ENCODE measurements at places on chromosomes 3 and 15.

- peak; percentile 29 for DNase-seq
Measured at GRCh38 chr3:143627336-143627735, 220.9 kb downstream of the SLC9A9 start.

- no peak for DNase-seq
Measured at GRCh38 chr3:58608648-58609047, 31.5 kb upstream of the FAM107A start.

- no peak for DNase-seq
Measured at GRCh38 chr15:50753463-50753862, 12.0 kb downstream of the SPPL2A start.

GRCh38 chr15:31272558-31273257 is 53.9 kb upstream of the KLF13 start:
- DNase-seq = peak; percentile 6

DNA sequence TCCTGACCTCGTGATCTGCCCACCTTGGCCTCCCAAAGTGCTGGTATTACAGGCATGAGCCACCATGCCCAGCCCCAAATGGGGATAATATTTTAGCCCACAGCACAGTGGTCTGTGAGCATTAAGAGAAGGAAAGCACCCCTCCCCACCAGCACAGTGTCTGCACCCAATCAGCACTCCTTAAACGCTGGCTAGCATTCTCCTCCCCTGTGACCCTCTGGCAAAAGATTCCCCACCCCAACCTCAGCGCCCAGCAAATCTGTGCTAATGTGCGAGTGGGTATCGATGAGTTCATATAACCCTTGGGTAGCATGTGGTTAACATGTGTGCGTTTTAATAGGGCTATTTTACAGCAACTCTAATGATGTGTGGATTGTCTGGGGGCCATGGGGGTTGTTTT is 18.3 kb upstream of the EPHB3 start:
- no peak for DNase-seq

DNA sequence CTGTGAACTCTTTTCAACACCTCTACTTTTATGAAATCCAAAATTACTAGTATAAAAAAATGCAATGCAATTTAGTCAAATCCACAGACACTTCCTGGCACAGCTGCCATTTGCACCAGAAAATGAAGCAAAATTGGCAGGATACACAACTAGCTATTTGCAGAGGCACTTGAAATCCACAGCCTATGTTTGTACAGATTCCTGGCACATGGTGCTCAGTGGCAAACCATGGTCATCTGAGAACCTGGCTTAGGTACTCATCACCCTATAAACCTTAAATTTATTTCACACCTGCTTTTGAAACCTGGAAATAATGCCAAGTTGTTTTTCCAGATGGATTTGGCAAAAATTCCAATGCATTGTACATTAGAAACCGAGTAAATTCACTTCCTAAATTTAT is 20.2 kb upstream of the PPM1L start:
- no peak for DNase-seq

GRCh38 chr3:129520960-129521359 is 7.5 kb upstream of the RHO start:
- DNase-seq = no peak

GRCh38 chr3:5058471-5058951 is 63.6 kb upstream of the ARL8B start:
- DNase-seq = peak; percentile 55

- DNase-seq = no peak
Measured at GRCh38 chr3:178561239-178561638, 25.0 kb downstream of the KCNMB2 start.

DNA sequence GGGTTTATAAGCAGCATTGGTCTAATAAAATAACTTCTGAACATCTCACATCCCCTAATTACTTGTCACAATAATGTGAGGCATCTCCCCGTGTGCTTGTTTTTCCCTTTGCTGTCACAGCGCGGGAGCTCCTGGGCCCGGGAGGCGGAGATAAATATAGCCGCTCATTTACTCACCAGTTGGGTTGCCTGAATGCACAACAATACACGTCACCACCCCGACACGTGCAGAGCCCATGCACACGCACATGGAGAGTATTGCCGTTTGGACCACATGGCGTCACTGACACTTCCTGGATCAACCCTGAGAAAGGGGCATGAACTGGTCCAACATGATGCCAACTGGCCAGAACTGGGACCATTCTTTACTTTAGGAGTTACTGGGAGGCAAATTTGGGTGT is 76.2 kb downstream of the MRPL46 start:
- no peak for DNase-seq

GRCh38 chr15:67495585-67495984 is 25.3 kb upstream of the C15orf61 start:
- no peak for DNase-seq

- DNase-seq = no peak
Measured at GRCh38 chr3:134611516-134611915, 39.3 kb downstream of the KY start.

DNA sequence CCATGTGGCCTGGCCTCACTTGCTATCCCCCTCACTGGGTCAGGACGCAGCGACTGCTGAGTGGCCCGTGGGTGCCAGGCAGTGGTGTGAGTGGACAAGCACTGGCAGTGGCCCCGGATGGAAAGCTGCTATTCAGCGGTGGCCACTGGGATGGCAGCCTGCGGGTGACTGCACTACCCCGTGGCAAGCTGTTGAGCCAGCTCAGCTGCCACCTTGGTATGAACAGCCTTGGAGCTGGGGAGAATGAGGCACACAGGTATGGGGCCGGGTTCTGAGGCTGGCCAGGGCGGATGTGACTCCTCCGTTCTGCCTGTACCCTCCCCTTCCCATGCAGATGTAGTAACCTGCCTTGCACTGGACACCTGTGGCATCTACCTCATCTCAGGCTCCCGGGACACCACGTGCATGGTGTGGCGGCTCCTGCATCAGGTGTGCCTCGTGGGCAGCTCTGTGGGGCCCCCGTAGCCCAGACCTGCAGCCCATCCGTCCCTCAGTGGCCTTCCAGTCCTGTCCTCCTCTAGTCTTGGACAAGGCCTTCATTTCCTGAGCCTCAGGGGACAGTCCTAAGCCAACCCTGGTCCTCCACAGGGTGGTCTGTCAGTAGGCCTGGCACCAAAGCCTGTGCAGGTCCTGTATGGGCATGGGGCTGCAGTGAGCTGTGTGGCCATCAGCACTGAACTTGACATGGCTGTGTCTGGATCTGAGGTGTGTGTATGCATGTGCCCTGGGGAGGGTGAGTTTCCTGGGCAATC is 28.2 kb downstream of the NBEAL2 start:
- no peak for DNase-seq

DNA sequence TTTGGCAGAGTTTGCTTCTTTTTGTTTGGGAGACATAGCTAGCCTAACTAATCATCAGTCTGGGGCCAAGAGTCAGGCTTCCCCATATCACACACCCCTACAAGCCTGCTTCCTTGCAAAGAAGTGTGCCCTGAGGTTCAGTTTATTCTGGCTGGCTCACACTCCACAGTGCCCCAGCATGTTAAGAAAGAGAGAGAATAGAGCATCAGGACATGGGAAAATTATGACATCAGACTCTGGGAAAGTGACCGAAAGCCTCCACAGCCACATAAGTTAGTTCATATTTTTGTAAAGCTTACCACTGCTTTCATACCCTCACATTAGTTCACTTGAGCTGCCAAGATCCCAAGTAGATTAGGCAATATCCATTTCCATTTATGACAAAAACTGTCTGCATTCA is 63.0 kb upstream of the CFAP161 start:
- peak; percentile 55 for DNase-seq

- DNase-seq = peak; percentile 79
Measured at GRCh38 chr3:57803647-57804081, 47.6 kb downstream of the SLMAP start.

- peak; percentile 33 for DNase-seq
Measured at GRCh38 chr15:51499379-51499976, 123.1 kb downstream of the DMXL2 start.

DNA sequence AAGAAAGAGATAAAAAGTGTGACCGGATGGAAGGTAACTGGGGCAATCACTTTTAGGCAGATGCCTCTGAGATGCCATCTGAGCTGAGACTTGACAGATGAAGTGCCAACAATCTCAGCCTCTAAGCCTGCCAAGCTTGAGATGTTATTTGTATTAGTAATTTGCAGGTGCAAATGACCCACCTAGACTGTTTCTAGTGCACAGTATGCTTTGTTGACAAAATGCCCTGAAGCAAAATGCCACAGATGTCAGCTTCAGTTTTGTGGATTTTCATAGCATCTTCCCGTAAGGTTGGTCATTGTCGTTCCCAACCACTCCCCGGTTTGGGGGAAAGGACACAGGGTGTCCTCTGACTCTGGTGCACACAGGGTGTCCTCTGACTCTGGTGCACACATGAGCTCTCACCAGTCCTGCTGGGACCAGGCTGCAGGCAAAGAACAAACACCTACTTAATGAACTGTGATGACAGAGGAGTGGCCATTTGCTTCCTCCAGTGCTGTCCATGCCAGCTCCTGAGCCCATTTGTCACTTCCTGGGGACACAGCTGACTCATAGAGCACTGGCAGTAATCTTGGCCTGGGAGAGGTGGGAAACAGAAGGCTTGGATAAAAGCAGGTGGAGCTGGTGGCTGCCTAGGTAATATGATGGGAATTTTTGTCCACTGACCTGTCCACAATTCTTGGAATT is 16.7 kb upstream of the PPP1R2 start:
- no peak for DNase-seq

- peak; percentile 72 for DNase-seq
Measured at GRCh38 chr15:72285927-72286516, 13.7 kb upstream of the PARP6 start.

GRCh38 chr3:11096266-11097139 is 57.8 kb upstream of the HRH1 start:
- peak; percentile 97 for DNase-seq

GRCh38 chr3:111910806-111911205 is 51.7 kb downstream of the PHLDB2 start:
- peak; percentile 53 for DNase-seq

GRCh38 chr15:19987389-19988048 is 554.1 kb downstream of the GOLGA6L6 start:
- no peak for DNase-seq

- DNase-seq = peak; percentile 27
Measured at GRCh38 chr15:81752546-81752942, 293.3 kb downstream of the MEX3B start.

GRCh38 chr3:193677734-193678133 is 84.7 kb downstream of the OPA1 start:
- DNase-seq = no peak

DNA sequence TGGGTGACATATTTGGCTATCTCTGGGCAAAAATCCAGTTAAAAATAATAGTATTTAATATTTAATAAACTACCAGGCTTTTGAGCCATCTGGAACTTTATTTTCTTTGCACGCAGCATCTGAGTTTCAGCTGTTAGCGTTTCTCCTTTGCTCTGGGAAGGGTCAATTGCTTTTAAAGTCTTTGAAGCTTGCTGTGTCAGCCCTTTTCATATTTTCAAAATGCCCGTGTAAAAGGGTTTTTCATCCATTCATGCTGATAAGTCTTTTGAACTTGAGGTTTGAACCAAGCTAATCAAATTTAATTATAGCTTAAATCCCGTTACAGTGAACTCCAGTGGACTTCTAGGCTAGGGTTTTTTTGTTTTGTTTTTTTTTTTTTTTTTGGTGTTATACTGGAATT is 79.1 kb downstream of the SLC25A26 start:
- no peak for DNase-seq

DNA sequence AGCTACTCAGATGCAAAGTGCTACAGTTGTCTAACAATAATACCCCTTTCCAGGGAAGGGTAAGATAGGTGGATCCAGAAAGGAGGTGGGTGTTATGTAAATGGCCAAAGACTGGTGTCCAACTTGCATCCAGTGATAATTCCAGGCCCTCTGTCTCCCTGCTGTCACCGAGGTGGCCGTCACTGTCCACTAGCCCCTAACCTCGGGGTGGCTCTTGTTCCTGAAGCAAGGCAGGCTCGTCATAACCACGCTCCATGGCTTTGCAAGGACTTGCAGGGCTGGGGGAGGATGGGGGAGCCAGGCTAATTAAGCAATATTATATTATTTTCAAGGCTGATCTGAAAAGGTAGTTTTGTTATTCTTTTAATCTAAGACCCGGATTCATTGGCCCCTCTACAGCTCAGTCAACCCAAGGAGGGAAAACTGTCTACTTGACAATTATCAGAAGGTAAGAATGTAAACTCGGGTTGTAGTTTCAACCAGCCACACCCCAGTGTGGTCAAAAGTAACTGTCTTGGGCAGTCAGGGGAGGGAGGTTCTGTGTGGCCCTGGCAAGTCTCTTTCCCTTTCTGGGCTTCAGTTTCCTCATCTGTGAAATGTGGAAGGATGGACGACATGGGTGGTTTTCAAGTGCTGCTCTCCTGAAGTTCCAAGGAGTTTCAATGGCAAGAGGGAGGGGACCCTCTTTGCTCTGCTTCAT is 220.1 kb upstream of the BHLHE40 start:
- no peak for DNase-seq

DNA sequence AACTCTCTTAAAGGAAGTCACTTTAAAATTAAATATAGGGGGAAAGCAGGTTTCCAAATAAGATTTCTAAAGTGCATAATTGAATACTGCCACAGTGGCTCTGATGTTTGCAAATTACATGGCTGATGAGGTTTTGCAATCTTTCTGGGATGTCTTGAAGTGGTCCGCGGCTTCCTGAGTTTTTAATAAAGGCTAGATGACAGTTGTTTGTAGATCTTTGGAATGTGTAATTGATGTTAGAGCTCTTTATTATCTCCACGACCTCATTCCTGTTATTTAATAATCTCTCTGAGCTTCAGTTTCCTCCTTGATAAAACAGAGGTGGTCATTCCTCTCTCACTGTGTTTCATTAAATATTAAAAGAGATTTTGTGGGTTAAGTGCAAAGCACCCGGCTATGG is 27.0 kb upstream of the CEMIP start:
- DNase-seq = no peak

DNA sequence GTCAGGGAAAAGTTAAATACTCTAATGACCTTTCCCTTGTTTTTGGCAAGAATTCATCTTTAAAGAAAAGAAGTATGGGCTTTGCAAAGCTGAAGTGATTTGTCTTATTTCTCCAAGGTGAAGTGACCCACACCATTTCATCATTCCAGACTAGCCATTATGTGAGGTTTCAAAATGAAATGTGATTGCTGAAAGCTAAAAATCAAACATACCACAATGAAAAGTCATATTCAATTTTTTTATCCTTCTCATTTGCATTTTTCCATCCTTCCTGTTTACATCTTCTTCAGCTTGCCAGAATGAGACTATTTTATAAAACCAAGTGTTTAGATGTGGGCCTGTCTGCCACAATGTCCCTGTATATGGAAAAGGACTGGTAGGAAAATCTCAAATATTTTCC is 142.3 kb upstream of the STRIT1 start:
- DNase-seq = no peak

- no peak for DNase-seq
Measured at GRCh38 chr15:98281130-98281529, 320.6 kb downstream of the ARRDC4 start.

DNA sequence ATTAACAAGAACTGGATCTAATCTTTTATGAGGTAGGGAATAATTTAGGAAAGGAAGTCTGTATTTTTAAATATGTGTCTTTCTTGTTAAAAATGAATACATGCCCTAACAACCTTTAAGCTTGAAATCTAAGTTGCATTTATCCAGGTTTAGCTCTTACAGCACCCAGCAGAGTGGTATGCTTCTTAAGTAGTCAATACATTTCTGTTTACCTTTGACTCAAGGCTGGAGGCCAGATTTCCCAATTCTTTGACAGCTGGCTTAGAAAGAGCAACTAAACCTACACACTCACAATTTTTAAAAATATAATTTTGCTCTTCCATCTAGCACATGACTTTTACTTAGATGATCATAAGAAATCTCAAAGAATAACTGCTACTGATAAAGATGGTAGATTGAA is 148.9 kb downstream of the DPH6 start:
- no peak for DNase-seq

All from AG20443 (cell line).